Right ventricle myocardium inferior (tissue), 1 donor: ENCODE measurements at places on chromosomes 7 and 10. TPM values are rescaled to one million over a fixed set of nuclear protein-coding genes. Genes with fewer than 3 reads are reported as not detected.

The KAZALD1 gene
- total RNA-seq, result 4.8 TPM

GRCh38 chr10:91146146-91146545, 74.3 kb upstream of the PCGF5 start:
- no peak for DNase-seq

- no peak for DNase-seq
These were observed 9.3 kb upstream of the MCU start for GRCh38 chr10:72682638-72683037.

The ACTL6B gene
- not detected for total RNA-seq

- DNase-seq, result no peak
These were observed 112.5 kb downstream of the GRID1 start for GRCh38 chr10:86254081-86254480.

DNA sequence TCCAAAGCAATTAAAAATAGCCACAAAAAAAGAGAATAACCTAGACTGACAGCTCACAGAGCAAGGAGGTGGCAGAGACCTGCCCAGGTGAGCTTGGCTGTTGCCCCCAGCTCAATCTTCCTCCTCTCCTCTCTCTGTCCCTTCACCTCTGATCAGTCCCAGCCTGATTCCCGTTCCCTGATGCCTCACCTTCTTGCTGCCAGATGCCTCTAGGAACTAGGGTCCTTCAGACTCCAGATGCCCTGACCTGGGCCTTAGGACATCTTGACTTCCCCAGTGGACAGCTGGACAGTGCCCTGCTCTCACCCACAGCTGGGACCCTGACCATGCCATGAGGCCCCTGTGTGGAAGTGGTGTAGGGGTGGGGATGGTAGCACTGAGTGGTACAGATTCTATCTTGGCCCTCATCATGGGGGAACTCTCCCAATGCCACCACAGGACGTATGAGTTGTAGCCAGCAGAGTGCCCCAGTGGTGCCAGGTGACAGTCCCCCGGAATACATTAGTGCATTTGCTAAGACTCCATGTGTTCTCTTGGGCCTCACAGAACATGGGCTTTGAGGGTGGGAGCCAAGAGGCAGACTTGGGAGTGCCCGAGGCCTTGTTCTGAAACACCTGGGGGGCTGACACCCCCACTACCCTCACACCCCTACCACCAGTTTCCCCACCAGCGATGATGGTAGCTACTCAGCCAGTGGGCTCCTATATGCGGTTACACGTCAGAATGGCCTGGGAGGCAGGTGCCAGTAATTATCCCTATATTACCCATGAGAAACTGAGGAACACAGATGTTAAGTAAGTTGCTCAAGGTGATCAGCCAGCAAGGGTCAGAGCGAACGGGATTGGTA, 2.0 kb downstream of the DEPP1 start:
- peak; percentile 18 for DNase-seq

DNA sequence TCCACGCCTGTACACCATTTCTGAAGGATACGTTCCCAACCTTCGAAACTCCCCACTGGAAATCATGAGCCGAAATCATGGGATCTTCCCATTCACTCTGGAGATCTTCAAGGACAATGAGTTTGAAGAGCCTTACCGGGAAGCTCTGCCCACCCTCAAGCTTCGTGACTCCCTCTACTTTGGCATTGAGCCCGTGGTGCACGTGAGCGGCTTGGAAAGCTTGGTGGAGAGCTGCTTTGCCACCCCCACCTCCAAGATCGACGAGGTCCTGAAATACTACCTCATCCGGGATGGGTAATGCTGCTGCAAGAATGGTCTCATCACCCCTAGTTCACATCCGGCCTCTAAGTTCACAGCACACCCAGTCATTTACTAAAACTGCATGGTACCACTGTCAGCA, 30.3 kb downstream of the PLA2G12B start:
- no peak for DNase-seq

The HOXA6 gene
- total RNA-seq, result not detected

DNA sequence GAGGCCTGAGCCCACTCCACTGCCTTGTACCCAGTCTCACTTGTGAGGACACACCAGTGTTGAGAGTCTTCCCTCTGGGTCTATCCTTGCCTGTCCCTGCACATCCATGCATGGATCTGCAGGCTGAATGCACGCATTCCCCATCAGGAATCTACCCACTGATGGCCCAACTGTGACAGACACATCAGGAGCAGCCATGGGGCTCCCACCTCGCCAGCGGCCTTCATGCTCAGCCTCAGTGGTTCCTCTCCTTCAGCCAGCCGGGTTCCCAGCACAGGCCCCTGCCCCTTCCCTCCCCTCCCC, 21.3 kb downstream of the ANTXRL start:
- DNase-seq, result no peak

The MORN4 gene
- total RNA-seq, result 8.0 TPM

The SPDYE8 gene
- not detected for total RNA-seq
